ENCODE measurements at places on chromosomes 5 and 9.
A peak's percentile ranks its signal among the peaks of the same experiment; 100 is the strongest.

- no peak for DNase-seq
Measured at GRCh38 chr5:92676215-92677165, 904.5 kb downstream of the NR2F1-AS1 start.

GRCh38 chr5:170896779-170897178, 35.0 kb downstream of the RANBP17 start:
- no peak for DNase-seq

- DNase-seq, result no peak
Measured at GRCh38 chr9:114400219-114400618, 12.4 kb upstream of the AKNA start.

DNA sequence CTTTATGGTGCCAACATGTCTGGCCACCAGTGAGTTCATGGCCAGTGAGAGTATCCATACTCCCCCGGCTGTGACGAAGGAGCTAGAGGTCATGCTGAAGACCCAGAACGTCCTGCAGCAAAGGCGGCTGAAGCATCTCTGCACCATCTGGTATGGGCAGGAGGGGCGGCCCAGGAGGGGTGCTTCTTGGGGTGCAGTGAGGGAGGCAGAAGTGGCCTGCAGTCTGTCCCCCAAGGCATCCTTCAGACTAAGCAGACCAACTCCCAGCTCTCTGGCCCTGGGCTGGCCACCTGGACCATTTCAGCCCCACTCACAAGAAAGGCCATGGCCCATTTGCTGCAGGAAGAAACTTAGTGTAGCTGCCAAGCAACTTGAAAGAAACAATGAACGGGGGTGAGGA, 11.0 kb downstream of the CCDC180 start:
- DNase-seq, result no peak

DNA sequence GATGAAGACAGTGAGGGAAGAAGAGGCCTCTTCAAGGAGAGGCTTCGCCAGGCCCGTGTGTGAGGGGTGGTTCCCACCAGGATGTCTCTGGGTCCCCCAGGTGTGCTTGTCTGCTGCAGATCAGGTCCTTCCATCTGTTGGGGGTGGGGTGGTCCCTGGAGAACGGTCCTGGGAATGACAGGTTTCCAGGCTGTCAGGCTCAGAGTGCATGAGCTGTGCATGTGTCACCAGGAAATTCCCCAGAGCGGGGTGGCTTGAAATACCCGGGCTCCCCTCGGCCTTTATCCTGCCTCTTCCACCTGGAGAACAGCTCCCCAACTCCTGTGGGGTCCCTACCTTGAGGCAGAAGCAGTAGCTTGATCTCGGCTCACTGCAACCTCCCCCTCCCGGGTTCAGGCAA, 118.8 kb downstream of the GAPVD1 start:
- DNase-seq, result no peak

GRCh38 chr5:128036950-128037349, 46.6 kb upstream of the SLC12A2 start:
- DNase-seq, result no peak

DNA sequence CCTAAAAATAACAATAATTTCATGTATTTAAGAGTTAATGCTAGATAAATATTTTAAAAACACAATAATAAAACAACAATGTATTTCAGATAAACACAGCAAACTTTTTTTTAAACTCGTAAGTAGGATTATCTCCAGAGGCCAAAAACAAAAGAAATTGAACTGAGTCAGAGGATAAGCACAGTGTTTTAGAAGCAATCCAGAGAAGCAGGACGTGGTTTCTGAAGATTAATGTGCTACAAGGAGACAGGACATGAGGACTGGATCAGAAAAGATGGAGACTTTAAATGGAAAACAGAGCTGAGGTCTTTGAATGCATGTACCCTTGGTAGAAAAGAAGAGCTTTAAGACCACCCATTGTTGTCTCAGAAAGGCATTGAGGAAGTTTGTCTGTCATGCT, 491.2 kb upstream of the TLE4 start:
- no peak for DNase-seq

GRCh38 chr5:132223861-132224260, 3.8 kb downstream of the P4HA2 start:
- DNase-seq, result no peak

DNA sequence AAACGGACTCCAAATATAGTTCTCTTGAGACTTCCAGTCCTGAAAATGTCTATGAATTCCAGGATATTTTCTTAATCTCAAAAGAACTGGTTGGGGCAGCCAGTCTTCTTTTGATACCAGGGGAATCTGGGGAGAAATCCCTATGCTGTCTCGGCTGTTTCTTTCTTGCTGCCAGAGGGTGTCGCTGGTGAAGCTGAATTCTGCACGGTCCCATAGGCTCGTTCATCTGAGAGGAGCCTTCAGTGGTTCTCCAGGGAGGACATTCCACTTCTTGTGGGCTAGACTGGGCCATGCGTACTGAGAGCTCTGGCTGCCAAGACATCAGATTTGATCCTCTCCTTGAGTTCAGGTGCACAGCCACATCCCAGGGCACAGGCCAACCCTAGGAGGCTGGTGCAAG, 155.0 kb upstream of the CLINT1 start:
- DNase-seq, result peak; percentile 54

- no peak for DNase-seq
Measured at GRCh38 chr5:180170810-180171567, 38.0 kb downstream of the RASGEF1C start.

- no peak for DNase-seq
Measured at GRCh38 chr5:36066001-36066539, 612 bp downstream of the UGT3A2 start.

DNA sequence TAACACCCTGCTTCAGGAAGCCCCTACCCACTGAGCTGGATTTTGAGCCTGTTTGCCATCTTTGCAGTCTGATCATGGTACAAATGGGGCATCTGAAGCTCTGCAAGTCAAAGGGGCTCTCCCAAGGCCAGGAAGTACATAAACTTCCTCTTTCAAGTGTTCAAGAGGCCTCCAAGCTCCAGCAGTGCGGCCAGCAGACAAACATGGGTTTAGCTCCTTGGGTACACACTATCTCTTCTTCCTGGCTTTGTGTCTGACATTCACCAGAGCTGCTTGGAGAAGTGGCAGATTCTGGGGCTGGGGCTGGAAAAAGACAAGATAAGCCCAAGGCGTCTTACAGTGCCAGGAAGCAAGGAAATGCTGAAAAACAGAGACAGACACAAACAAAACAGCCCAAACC, 34.1 kb downstream of the LAMC3 start:
- no peak for DNase-seq

DNA sequence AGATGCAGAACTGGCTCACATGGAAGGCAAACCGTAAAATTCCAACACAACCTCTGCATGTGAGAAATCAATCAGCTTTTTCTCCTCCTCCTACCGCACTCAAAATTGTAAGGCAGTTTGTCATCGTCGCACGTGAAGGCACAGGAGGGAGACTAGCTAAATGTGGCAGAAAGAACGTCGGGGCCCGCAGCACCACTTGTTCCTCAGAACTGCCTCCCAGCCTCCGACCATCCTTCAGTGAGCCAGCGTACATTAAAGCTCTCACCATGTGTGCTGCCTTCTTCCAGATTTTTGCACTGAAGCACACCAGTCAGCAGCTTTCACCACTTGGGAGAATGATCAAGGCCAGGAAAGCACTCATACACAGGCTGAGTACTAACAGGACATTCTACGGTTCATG, 105.9 kb downstream of the RFX3 start:
- no peak for DNase-seq

- no peak for DNase-seq
Measured at GRCh38 chr9:127847178-127847510, 7.3 kb downstream of the ENG start.

- DNase-seq, result no peak
Measured at GRCh38 chr9:7415836-7416235, 383.7 kb downstream of the DMAC1 start.

DNA sequence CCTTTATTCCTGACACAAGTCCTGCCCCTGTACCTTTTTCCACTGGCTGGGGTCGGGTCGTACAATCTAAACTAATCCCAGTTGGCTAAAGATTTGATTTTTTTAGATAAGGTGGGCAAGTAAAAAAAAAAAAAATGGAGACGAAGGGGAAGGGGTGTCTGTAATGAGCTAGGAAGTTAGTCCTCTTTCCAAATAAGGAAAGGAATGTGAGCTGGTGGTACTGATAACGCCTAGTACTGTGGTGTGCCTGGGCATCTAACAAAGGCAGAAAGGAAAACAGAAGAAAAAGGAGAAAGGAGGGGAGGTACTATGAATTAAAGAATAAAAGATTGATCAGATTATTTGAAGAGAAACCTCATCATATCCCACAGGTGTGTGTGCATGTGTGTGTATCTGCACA, 21.3 kb downstream of the PRDM9 start:
- DNase-seq, result no peak

GRCh38 chr5:77449981-77450380, 42.1 kb downstream of the WDR41 start:
- no peak for DNase-seq

DNA sequence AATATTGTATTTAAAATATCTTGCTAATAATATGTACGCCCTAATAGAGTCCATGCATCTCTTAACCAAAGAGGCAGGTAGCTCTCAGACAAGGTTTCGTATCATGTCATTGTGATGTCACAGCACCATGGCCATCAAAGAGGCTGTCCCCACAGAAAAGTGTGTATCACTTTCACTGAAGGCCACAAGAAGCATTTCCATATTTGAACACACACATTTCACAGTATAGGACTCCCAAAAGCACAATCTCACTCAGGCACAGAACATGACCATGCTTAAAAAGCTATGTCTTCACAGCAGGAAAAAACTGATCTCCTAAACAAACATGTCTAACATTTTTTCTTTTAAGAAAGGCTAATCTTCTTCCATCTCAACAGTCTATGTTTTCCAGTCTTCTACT, 133.8 kb downstream of the DENND1A start:
- DNase-seq, result no peak

DNA sequence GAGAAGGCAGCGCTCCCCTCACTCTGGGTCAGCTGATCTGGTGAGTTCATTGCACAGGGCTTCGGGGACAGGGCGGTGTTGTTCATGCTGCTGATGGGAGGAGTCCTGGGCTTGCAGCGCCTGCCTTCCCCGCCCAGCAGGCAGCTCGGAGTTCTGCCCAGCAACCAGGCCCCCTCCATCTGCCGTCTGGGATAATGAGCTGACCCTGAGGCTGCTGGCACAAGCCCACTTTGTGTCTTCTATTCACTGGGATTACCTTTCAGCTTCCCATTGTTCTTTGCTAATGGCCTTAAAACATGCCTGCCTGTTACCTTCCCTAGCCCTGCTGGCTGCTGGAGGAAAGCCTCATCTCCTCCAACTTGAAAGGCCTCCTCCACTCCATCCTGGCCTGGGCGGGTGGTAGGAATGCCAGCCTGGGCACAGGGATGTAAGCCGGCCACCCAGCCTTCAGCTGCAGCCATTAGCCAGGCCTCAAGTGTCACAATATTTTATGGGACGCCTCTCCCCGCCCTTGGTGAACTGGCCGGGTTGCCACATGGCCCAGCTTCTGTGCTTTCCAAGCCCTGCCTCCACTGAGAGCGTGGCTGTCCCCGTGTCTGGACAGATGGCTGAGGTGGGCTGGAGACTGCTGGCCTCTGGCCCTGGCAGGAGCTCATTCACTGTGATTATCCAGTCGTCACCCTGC, 70.4 kb downstream of the GADD45G start:
- DNase-seq, result no peak

- DNase-seq, result no peak
Measured at GRCh38 chr9:121532881-121533280, 33.2 kb upstream of the GGTA1 start.

GRCh38 chr5:93809430-93809829, 68.0 kb upstream of the POU5F2 start:
- no peak for DNase-seq

- no peak for DNase-seq
Measured at GRCh38 chr9:32351845-32352244, 32.6 kb upstream of the ACO1 start.

DNA sequence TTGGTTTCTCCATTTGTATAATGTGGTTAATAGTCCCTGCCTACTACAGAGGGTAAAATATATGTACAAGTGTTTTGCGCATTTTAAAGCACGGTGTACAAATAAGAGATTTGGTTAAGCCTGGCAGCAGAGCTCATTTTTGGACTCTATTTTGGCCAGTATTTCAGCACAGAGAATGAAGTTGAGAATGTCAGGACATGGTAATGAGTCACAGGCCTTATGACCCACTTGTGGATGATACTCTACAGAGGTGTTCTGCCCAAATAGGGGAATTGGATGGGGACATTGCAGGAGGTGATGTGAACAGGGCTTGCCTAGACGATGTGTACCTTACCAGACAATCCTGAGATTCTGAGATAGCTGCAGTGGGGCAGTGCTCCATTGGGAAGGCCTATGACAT, 50.6 kb downstream of the MELK start:
- DNase-seq, result no peak

DNA sequence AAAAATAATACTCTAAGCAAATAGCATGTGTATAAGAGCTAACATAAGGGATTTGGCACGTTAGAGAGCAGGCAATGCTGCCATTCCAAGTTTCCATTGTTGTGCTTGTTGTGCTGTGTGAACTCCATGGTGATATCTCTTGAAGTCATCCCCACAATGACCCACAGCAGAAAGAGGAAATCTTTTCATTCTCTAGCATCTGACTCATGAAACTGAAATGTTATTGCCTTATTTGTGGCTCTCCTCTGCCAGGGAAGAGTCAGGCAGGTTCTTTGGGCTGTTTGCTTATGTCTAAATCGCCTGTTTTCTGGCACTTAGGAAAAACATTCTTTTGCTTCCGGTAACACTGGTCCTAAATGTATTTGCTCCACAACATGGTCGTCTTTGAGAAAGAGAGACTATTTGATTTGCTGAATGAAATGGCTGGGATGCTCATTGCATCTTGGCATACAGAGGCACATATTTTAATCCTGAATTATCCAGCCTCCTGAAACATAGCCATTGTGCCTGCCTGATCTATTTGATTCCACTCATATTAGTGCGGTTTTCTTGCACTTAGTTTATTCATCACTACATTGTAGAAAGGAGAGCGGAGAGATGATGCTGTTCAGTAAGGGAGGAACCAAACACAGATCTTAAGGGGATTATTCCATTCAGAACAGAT, 188.8 kb downstream of the CSNK1G3 start:
- DNase-seq, result peak; percentile 93

DNA sequence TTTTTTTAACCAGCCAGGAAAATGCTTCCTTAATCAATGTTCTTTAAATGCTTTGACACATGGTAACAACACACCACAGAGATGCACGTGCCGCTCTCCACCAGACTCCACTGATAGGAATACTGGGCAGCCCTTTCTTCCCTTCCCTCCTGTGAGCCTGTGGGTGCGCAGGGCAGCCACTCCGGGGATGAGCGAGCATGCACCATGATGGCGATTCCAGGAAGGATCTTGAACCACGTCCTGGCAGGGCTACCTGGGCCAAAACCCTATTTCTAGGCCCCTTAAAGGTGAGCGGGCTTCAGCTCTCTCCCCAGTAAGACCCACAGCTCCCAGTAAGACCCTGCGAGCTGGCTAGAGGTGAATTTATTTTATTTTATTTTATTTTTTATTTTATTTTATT, 128.2 kb downstream of the MVB12B start:
- no peak for DNase-seq

DNA sequence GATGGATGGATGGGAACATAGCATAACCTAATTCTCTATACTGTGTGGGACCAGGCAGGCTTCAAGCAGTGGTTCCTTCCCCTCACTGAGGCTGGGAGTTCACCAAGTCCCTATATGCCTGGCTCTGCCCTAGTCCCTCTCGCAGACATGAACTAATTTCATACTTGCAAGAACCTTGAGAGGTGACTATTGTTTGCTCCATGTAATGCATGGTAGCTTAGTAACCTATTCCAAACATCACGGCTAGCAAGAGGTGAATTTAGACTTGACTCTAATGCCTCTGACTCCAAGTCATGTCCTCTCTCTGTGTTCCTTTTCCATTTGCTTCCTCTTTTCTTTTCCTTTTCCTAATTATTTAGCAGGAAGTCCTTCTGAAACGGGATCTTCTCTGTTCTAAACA, 25.9 kb upstream of the ERMP1 start:
- no peak for DNase-seq

GRCh38 chr5:39948341-39948740, 523.6 kb upstream of the DAB2 start:
- DNase-seq, result no peak
